ENCODE measurements at places on chromosomes 12 and 14. TPM values are rescaled to one million over a fixed set of nuclear protein-coding genes. Genes with fewer than 3 reads are reported as not detected.

The TAS2R7 gene
- 2.9 TPM for total RNA-seq

The P2RX7 gene
- 5.3 TPM for total RNA-seq

The MGAT4C gene
- 11.6 TPM for total RNA-seq

The PLCZ1 gene
- 21.7 TPM for total RNA-seq

The POLE gene
- total RNA-seq: 14.9 TPM

The TPH2 gene
- total RNA-seq: 3.9 TPM

The LIN7A gene
- total RNA-seq: 23.4 TPM

The RGS6 gene
- total RNA-seq: 4.3 TPM

The IL31 gene
- total RNA-seq: not detected

The GUCY2C gene
- total RNA-seq: 0.72 TPM

The SLC38A1 gene
- total RNA-seq: 159 TPM

The MYF6 gene
- total RNA-seq: not detected

The DGKA gene
- 37.8 TPM for total RNA-seq

The RIMKLB gene
- total RNA-seq: 72.2 TPM

The AQP2 gene
- 0.24 TPM for total RNA-seq

The MANSC4 gene
- total RNA-seq: 3.9 TPM

The LGMN gene
- total RNA-seq: 79.7 TPM

The ABHD12B gene
- 5.1 TPM for total RNA-seq

The LHX5 gene
- total RNA-seq: not detected

The ACRBP gene
- total RNA-seq: 2.9 TPM

The PSMA6 gene
- 117 TPM for total RNA-seq

The ST8SIA1 gene
- total RNA-seq: 17.1 TPM

The TRHDE gene
- 94.6 TPM for total RNA-seq

The ATF7 gene
- total RNA-seq: 15.4 TPM

The LRIG3 gene
- 150 TPM for total RNA-seq

The SDR9C7 gene
- not detected for total RNA-seq

The SALL2 gene
- 1.7 TPM for total RNA-seq

The DACT1 gene
- 50.8 TPM for total RNA-seq

Data from umbilical cord (tissue), 2 donors.